ENCODE measurements at places on chromosomes 11 and 22. TPM values are rescaled to one million over a fixed set of nuclear protein-coding genes. Genes with fewer than 3 reads are reported as not detected.

GRCh38 chr11:106331176-106331575 lies 253.7 kb downstream of the AASDHPPT start:
- no peak for DNase-seq

- no peak for DNase-seq
Measured at GRCh38 chr22:42086051-42086450, 4.5 kb downstream of the NDUFA6 start.

DNA sequence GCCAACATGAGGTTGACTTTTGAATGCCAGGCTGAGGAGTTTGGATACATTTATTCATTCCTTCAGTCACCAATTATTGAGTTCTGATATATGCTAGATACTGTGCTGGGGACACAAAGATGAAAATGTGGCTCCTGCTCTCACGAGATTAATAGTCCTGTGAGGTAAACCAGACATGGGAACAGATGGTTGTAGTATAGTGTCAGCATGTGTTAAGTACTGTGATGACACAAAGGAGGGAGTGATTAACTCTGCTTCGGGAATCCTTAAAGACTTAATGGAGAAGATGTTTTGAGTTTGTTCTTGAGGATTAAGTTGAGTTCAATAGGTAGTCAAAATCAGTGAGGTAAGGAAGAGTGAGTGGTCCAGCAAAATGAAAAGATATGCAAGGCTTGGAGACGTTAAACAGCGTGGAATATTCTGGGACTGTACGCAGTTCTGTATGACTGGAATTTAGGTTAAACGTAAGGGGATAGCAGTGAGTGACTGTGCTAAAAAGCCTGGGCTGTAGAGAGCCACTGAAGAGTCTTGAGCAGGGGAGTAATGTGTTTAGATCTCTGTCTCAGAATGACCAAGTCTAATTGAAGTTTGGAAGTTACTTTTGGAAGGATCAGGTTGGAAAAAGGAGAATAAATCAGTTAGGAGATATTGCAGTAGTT lies 11.8 kb downstream of the RNF121 start:
- DNase-seq, result no peak

DNA sequence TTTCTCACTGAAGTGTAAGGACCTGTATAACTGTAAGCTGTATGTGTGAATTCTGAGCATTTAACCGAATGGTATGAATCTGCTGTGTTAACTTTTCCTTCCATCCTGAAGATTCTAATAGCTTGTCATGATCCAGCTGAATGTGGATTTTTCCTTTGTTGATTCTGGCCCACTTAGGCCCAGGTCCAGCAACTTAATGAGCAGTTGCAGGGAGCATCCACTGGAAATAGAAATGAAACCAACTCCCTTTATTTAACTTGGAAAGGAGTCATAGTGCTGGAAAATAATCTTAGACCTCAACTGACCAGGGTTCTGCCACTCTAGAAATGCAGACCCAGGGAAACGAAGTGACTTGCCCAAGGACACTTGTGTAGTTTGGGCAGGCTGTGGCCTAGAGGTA lies 142.3 kb upstream of the MTNR1B start:
- DNase-seq, result no peak

DNA sequence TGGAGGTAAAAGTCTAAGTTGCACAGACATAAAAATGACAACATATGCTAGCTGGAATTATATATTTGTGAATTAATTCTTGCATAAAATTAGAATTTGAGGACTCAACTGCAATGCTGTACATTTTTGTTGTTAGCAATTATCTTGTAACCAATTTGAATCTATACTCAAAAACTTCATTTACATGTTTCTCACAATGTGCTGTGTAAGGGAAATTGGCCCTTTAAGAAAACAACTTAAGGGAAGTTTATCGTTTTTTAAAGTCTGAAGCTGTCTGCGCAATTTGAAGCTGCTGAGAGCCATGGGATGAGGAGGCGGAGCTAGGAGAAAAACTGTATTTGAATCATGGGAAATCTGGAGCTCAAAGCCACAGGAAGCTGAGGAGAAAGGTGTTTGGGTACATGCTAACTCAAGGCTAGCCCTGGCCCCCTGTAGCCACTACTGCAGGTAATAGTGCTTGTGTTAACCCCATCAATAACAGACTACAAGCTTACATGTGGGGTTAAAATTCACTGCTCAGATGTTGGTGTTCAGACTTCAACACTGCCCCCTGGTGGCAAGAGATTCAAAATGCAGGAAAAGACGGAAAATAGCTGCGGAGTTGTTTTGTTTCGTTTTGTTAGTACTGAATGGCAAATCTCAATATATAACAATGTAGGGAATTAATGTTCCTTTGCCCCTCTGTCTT lies 126.1 kb downstream of the BRD1 start:
- no peak for DNase-seq

GRCh38 chr11:79080551-79080950 lies 360.3 kb downstream of the TENM4 start:
- DNase-seq, result no peak

GRCh38 chr11:121563900-121564822 lies 111.4 kb upstream of the SORL1-AS1 start:
- DNase-seq, result no peak

GRCh38 chr22:50246242-50247175 lies 1.7 kb upstream of the TUBGCP6 start:
- no peak for DNase-seq

DNA sequence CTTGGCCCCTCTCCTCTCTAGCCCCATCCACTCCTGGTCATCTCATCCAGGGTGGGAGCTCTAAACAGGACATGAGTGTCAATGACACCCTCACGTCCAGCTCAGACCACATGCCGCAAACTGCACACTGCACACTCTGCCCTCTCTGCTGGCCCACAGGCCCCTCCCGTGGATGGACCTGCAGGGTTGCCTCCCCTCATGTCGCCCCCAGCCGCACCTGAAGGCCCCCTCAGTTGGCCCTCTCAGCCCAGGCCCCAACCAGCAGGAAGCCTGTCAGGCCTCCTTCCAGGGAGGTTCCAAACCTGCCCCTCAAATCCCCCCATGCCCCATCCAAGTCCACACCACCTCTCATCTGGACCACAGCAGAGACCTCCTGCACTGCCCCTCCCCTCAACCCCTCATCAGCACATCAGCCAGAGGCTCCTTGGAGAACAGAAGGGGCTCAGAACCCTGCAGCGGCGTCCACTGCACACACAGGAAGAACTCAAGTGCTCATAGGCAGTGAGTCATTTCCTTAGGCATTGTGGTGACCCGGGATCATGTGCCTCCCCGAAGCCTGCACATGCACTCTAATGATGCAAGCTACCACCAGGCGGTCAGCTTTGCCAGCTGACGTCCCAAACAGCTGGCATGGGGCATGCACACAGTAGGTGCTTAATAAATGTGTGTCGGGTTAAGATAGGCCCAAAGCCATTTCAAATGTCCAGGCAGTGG lies 12.9 kb upstream of the CDKN1C start:
- peak; percentile 67 for DNase-seq

GRCh38 chr11:122181372-122181771 lies 65.4 kb upstream of the BLID start:
- no peak for DNase-seq

- DNase-seq, result no peak
Measured at GRCh38 chr11:130471731-130472433, 23.4 kb downstream of the ADAMTS15 start.

- no peak for DNase-seq
Measured at GRCh38 chr11:60924110-60924905, at the start of gene TMEM132A. TSS of gene TMEM132A (plus strand) at chr11:60924460. CDS start at chr11:60924634, 174 bp downstream.

- DNase-seq, result no peak
Measured at GRCh38 chr11:20933086-20933485, 263.7 kb downstream of the NELL1 start.

DNA sequence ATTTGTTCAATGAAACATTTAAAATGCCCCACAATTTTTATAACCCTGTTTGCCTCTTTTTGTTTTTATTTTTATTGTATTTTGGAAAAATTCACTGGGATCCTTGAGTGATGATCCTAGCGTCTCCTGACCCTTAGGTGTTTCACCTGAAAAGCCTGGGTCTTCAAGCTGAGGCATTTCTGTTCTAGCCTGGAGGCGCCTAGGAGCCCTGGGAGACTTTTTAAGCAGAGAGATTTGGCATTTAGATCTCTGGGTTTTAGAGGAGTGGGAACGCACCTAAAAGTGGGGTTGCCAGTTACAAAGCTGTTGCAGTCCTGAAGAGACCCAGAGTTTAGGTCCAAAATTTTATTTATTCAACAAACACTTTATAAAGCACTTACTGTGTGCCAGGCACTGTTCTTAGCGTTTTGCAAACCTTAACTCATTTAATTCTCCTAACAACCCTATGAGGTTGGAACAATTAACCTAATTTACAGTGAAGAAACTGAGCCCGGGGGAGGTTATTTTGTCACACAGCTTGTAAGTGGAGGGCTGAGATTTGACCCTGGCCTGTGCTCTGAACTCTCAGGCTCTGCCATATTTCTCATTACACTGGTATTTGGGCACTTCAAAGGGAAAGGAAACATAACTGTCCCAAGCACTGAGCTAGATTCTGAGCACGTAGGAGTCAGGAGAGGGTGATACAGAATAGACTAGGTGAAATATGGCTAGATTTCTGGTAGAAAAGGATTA lies 834 bp upstream of the FADS1 start:
- no peak for DNase-seq

DNA sequence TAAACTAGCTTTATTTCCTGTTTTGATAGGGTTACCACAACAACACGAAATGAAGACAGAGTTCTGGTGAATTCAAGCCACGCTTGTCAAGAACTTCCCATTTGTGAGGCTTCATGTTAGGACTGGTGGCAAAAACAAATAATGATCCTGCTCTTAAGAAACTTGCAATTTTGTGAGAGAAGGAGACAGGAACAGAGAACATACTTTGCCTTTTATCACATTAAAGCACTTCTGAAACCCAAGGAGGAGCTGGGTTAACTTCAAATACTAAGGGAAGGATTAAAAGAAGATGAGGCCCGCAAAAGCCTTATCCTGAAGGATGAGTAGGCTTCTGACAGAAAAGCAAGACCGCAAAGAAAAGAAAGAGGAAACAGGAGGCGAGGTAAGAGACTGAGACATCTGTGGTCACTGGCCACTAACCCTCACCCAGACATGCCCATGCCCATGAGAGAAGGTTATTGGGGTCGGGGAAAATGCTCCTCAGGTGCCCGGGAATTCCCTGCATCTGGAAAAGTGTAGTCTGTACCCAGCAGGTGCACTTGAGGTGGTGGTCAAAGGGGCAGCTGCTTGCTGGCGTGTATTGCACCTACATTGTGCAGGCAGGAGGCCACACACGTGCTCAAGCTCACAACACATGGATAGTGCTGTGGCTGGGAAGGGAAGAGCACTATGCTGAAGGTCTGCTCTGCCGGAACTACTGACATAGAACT lies 50.5 kb downstream of the MAPK1 start:
- DNase-seq, result no peak

GRCh38 chr22:20138417-20138738 lies 6.8 kb downstream of the ZDHHC8 start:
- DNase-seq, result no peak

GRCh38 chr11:125166764-125167291 lies 2.3 kb downstream of the PKNOX2 start:
- no peak for DNase-seq

- no peak for DNase-seq
Measured at GRCh38 chr11:128776424-128777284, 82.8 kb downstream of the FLI1 start.

DNA sequence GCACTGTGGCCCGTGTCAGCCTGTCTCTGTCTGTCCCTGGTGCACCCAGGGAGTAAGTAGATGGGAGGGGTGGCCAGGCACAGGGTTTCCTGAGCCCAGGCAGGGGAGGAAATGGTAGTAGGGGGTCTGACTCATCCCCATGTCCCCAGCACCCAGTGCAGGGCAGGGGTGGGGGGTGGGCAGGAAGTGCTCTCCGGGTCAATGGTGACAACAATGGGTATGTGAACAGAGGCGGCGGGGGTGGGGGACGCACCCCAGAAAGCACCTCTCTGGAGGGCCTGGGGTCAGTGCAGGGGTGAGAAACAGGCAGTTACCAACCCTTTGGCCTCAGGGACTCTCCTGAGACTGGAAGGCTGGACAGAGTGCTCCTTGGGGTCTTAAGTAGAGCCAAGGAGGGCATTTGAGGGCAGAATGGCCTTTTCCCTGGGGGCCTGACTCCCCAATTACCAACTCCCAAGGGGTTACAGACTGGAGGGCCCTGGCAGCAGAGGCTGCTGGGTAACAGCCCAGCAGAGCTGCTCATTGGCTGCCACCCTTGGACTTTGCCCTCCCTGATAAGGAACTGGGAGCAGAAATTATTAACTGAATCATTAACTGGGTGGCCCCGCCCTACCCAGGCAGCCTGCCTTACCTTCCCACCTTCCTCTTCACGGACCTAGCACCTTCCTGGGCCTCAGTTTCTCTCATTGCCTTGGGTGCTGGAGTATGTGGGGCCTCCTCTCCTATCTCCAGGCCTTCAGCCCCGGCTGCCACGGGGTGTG lies 4.2 kb downstream of the MYRF start:
- no peak for DNase-seq

GRCh38 chr22:48499456-48500425 lies 1327.9 kb downstream of the BRD1 start:
- no peak for DNase-seq

DNA sequence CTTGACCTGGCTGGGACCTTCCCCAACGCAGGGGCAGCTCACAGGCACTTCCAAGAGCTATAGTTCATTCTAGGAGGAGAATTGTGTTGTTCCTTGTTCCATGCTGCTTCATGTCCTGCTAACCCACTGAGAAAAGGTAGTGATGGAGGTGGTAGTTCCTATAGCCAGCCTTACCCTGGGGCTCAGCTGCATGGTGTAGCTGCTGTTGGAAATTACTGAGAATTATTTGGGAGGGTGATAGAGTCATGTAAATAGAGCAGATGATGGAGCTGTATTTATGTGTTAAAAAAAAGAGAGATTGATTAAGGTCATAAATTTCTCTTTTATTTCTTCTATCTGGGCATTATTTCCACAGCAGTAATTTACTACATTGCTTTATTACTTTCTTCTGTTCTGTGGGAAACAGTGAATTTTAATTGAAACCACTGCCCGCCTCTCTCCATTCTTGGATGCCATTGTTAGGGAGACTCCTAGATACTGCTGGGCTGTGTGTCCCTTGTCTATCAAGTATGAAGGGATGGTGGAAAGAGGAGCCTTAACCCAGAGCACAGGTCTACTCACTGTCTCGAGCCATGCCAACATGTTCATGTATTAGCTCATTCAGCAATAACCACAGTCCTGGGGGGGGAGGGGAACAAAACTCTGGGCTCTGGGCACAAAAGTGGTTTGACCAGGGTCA lies 309.2 kb downstream of the FAT3 start:
- DNase-seq, result no peak

- DNase-seq, result no peak
Measured at GRCh38 chr11:18265949-18266348, at the start of gene SAA1. TSS of gene SAA1 (plus strand) at chr11:18266264. CDS start at chr11:18266888, 624 bp downstream.

DNA sequence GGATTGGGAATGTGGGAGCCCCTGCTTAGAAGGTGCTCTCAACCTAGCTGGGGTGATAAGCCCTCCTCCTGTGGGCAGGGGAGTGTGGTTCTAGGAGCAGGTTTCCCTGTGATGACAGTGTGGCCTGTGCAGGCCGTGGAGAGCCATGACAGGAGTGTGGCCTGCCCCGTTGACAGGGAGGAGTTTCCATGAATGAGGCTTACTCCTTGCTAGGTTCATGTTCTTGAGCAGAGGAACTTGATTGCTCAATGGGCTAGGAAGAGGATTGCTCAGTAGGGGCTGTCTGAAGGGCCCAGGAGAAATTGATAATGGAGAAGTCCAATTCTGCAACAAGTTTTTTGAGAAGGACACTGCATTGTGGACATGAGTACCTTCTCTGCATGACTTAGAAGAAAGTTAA lies 92.0 kb downstream of the PPP6R3 start:
- no peak for DNase-seq

DDI1 gene
- not detected for total RNA-seq

GGTLC2 gene
- not detected for total RNA-seq

SCGB1A1 gene
- not detected for total RNA-seq

LARGE2 gene
- total RNA-seq, result not detected

SCGB1D2 gene
- total RNA-seq, result not detected

VPREB1 gene
- total RNA-seq, result not detected

ENTHD1 gene
- total RNA-seq, result 0.59 TPM

RASGRP2 gene
- 87.0 TPM for total RNA-seq
